AG20443 (cell line): ENCODE measurements at places on chromosomes 5 and 9.

- DNase-seq = no peak
Measured at GRCh38 chr5:107935645-107936044, 264.9 kb upstream of the EFNA5 start.

- no peak for DNase-seq
Measured at GRCh38 chr5:7916171-7916804, 47.3 kb downstream of the MTRR start.

- no peak for DNase-seq
Measured at GRCh38 chr5:126619781-126620180, 19.0 kb downstream of the PHAX start.

DNA sequence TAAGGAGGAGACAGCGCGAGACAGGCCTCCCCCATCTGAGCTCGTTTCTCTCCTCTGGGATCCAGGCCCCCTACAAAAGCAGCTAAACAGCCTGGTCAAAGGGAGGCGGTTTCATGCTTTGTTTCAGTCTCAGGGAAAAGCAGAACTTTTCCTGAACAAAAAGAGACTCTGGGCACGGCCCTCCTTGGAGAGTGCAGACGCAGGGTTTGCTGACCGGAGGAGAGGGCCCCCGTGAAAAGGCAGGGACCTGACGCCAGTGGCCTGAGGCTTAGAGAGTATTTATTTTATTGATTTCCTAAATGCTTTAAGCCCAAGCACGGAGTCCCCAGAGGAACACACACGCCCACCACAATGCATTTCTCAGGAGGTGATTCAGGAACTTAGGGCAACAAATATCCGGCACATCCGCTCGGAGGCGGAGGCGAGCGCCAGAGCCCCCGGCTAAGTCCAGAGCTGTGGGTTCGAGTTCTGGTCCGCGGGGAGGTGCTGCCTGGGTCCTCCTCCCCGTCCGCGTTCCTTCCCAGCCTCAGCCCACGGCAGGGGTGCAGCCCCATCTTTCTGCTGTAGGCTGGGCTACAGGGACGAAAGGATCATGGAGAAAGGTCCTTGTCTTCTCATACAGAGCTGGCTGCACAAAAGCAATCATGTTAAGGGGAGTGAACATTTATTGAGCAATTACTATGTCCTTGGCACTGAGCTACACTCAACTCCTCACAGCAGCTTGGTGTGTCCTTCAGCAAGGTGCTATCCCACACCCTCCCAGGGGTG, 40.0 kb downstream of the PTGES start:
- DNase-seq = peak; percentile 84

- no peak for DNase-seq
Measured at GRCh38 chr9:25960178-25960577, 281.9 kb upstream of the TUSC1 start.

DNA sequence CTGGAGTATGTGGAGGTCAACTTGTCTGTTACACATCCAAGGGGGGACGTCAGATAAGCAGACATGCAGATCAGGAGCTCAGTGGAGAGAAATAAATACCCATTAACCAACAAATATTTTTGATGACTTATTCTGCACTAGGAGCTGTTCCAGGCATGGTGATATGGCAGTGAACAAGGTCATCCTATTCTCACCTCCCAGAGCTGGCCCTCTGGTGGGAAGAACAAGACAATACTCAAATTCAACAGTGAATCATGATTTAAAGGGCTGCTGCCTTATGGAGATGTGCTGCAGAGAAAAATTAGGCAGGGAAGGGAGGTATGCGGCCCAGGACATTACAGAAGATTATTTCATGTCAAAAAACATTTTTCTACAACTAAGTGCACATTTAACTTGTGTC, 36.5 kb downstream of the SYK start:
- no peak for DNase-seq

- DNase-seq = peak; percentile 29
Measured at GRCh38 chr5:135373736-135374515, 25.1 kb downstream of the MACROH2A1 start.
